Uterus (tissue), 4 donors: ENCODE measurements at places on chromosomes 11 and 22. TPM values are rescaled to one million over a fixed set of nuclear protein-coding genes. Genes with fewer than 3 reads are reported as not detected.

- no peaks in the 10 kb centered on the region for H3K36me3 ChIP-seq
- no peak overlapping the region for H3K27ac ChIP-seq
- no peak for DNase-seq
- no peaks in the 10 kb centered on the region for H3K4me1 ChIP-seq
- H3K27me3 ChIP-seq = no peaks in the 10 kb centered on the region
- H3K4me3 ChIP-seq = no peak overlapping the region
These were observed 52.7 kb upstream of the RRM1 start for GRCh38 chr11:4041731-4042391.

- no peak overlapping the region for H3K4me3 ChIP-seq
- DNase-seq = no peak
- no peaks in the 10 kb centered on the region for H3K27me3 ChIP-seq
- H3K36me3 ChIP-seq = no peaks in the 10 kb centered on the region
- no peak overlapping the region for H3K27ac ChIP-seq
These were observed 6.8 kb upstream of the HEPACAM start for GRCh38 chr11:124942466-124943253.

DNA sequence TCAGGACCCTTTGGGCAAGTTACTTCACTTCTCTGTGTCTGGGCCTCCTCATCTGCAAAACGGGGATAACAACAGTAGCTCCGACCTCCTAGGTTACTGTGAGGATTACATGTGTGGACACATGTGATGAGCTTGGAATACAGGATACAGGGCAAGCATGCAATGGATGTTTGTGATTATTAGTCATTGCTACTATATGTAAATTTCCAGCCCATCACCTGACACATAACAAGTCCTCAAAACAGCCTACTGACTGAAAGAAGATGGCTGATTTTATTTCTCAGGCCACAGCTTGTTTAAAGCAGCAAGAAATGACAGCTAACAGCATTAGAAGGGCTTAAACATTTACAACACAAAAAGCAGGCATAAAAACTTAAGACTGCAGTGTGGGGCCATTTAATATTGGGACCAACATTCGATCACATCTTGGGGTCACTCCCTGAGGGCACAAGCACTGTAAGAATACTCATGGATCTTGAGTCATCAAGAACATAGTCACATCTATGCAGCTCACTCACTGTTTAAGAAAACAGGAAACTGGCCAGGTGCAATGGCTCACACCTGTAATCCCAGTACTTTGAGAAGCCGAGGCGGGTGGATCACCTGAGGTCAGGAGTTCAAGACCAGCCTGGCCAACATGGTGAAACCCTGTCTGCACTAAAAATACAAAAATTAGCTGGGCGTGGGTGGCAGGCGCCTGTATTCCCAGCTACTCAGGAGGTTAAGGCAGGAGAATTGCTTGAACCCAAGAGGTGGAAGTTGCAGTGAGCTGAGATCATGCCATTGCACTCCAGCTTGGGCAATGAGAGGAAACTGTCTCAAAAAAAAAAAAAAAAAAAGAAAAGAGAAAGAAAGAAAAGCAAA, 49.5 kb downstream of the ABTB2 start:
- H3K36me3 ChIP-seq = no peaks in the 10 kb centered on the region
- H3K27ac ChIP-seq = no peak overlapping the region
- no peaks in the 10 kb centered on the region for H3K4me1 ChIP-seq
- H3K27me3 ChIP-seq = no peaks in the 10 kb centered on the region
- H3K4me3 ChIP-seq = no peak overlapping the region

GRCh38 chr11:57390535-57390934, at the start of gene PRG2:
Gene PRG2, minus strand, starts transcription at chr11:57390650. Its CDS starts 706 bp downstream, at chr11:57389944.
- DNase-seq = no peak
- no peak within 1 kb of the TSS for H3K4me3 ChIP-seq
- H3K27me3 ChIP-seq = no peaks in the 10 kb centered on the region
- no peaks in the 10 kb centered on the region for H3K4me1 ChIP-seq
- H3K27ac ChIP-seq = no peak within 1 kb of the TSS
- H3K36me3 ChIP-seq = no peaks in the 10 kb centered on the region

DNA sequence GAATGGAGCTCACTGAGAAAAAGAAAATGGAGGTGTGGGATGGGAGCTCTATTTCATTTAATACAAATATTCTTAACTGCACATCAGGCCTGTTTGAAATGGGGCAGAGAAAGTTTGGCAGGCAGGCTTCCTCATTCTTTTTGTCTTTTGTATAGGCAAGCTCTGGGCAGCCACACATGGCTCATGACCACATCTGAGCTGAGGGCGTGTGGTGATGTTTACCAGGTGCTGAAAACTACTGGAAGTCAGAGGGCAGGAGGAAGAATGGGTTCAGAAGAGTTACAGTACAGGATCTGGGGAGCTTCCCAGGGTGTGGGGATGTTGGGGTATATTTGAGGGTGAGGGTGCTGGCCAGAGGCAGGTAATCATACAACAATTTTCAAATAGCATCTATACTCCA, 66.3 kb upstream of the NAV2 start:
- DNase-seq = no peak
- no peaks in the 10 kb centered on the region for H3K36me3 ChIP-seq
- no peak overlapping the region for H3K27ac ChIP-seq
- no peak overlapping the region for H3K4me3 ChIP-seq

DNA sequence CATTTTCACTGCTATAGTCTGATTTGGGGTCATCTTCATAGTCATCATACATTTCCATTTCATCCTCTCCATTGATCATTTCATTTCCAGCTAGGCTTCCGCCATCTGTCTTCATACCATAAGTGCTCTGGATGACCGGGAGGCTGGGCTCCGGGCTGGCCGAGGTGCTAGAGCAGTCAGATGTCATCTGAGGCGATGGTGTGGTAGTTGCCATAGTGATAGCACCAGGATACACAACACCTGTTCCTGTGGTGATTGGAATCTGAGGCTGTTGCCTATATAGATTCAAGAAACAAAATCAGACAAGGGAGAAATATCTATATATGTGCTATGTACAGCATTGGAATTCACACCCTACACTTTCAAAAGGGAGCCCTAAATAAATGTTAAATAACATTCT, 383.5 kb downstream of the SOX6 start:
- H3K4me3 ChIP-seq = no peak overlapping the region
- no peaks in the 10 kb centered on the region for H3K4me1 ChIP-seq
- H3K27me3 ChIP-seq = no peaks in the 10 kb centered on the region
- no peak for DNase-seq

GRCh38 chr11:5807580-5807979, 1.1 kb upstream of the OR52N2 start:
- no peaks in the 10 kb centered on the region for H3K4me1 ChIP-seq
- no peaks in the 10 kb centered on the region for H3K36me3 ChIP-seq
- no peak overlapping the region for H3K27ac ChIP-seq

DNA sequence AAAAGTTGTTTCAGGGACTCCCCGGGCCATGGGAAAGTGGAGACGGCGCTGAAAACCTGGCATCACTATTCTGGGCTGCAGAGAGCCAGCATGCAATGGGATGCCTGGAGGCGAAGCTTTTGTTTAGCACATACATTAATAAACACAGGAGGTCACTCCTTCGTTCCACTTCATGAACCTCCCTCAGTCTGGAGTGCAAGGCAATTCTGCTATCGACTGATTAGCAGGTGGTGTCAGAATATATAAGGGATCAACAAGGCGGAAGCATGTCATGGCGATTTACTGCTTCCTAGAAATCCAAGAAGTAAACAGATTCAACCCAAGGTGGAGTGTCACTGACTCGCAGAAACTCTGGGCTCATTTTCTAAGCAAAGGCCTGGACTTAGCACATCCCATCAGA, 45.4 kb upstream of the MN1 start:
- no peaks in the 10 kb centered on the region for H3K27me3 ChIP-seq
- no peak overlapping the region for H3K4me3 ChIP-seq
- no peaks in the 10 kb centered on the region for H3K36me3 ChIP-seq
- no peak for DNase-seq
- peaks cover 5% of the 10 kb centered on the region for H3K4me1 ChIP-seq

- no peak for DNase-seq
- no peaks in the 10 kb centered on the region for H3K36me3 ChIP-seq
- H3K4me1 ChIP-seq = no peaks in the 10 kb centered on the region
- H3K27ac ChIP-seq = no peak overlapping the region
- H3K4me3 ChIP-seq = no peak overlapping the region
These were observed 41.0 kb upstream of the SPON1 start for GRCh38 chr11:13921545-13921944.

DNA sequence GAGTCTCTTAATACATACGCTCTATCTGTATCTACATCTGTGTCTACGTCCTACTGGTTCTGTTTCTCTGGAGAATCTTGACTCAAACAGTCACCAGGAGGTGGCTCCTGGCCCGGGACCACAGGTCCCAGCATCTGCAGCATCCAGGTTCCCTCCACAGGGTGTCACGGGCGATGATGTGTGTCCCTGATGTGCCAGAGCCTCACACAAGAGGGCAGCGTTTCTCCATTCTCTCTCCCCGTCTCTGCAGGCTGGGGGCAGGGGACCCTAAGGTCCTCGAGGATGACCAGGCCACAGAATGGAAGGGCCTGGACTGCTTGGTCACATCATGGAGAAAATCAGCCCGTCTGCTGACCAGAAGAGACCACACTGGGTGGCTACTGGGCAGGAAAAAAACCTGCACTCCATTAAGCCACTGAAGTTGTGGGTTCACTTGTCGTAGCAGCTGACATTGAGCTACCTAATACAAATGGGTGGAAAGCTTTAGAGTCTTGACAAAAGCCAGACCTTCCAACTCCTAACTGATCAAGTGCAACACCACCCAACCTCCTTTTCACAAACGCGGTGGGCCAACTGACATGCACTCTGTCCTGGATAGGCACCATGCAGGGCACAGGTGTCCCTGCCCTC, 392.5 kb downstream of the CTTN start:
- no peaks in the 10 kb centered on the region for H3K27me3 ChIP-seq
- no peaks in the 10 kb centered on the region for H3K4me1 ChIP-seq
- no peak overlapping the region for H3K4me3 ChIP-seq
- DNase-seq = no peak
- no peak overlapping the region for H3K27ac ChIP-seq

DNA sequence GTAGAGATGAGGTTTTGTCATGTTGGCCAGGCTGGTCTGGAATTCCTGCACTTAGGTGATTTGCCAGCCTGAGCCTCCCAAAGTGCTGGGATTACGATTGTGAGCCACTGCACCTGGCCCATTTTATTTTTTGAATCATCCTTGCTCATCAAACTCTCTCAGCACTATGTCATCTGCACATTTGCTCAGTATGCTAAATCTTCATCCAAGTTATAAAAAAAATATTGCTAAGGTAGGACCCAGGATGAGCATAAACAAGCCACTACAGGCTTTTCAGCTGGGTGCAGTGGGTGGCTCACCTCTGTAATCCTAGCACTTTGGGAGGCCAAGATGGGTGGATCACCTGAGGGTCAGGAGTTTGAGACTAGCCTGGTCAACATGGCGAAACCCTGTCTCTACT, 510.1 kb upstream of the LARGE1 start:
- H3K27ac ChIP-seq = no peak overlapping the region
- no peaks in the 10 kb centered on the region for H3K4me1 ChIP-seq
- no peaks in the 10 kb centered on the region for H3K36me3 ChIP-seq
- no peak overlapping the region for H3K4me3 ChIP-seq
- H3K27me3 ChIP-seq = no peaks in the 10 kb centered on the region

- no peaks in the 10 kb centered on the region for H3K36me3 ChIP-seq
- no peaks in the 10 kb centered on the region for H3K27me3 ChIP-seq
- H3K27ac ChIP-seq = no peak overlapping the region
- H3K4me1 ChIP-seq = no peaks in the 10 kb centered on the region
- DNase-seq = no peak
- H3K4me3 ChIP-seq = no peak overlapping the region
These were observed 96.9 kb upstream of the HORMAD2 start for GRCh38 chr22:29983296-29983917.

The ISX gene
- not detected for total RNA-seq

The VPREB3 gene
- not detected for total RNA-seq

The VSIG10L2 gene
- total RNA-seq = not detected

The OR5A1 gene
- total RNA-seq = not detected

The KDM4D gene
- total RNA-seq = 1.9 TPM

The BRSK2 gene
- total RNA-seq = not detected

The GGT5 gene
- total RNA-seq = 95.9 TPM

The CBLIF gene
- total RNA-seq = not detected
